Nucleus accumbens (tissue), 56 donors: ENCODE measurements at places on chromosomes 13 and 19.

GRCh38 chr19:34171539-34171876, 796 bp upstream of the LSM14A start:
- DNase-seq, result no peak

DNA sequence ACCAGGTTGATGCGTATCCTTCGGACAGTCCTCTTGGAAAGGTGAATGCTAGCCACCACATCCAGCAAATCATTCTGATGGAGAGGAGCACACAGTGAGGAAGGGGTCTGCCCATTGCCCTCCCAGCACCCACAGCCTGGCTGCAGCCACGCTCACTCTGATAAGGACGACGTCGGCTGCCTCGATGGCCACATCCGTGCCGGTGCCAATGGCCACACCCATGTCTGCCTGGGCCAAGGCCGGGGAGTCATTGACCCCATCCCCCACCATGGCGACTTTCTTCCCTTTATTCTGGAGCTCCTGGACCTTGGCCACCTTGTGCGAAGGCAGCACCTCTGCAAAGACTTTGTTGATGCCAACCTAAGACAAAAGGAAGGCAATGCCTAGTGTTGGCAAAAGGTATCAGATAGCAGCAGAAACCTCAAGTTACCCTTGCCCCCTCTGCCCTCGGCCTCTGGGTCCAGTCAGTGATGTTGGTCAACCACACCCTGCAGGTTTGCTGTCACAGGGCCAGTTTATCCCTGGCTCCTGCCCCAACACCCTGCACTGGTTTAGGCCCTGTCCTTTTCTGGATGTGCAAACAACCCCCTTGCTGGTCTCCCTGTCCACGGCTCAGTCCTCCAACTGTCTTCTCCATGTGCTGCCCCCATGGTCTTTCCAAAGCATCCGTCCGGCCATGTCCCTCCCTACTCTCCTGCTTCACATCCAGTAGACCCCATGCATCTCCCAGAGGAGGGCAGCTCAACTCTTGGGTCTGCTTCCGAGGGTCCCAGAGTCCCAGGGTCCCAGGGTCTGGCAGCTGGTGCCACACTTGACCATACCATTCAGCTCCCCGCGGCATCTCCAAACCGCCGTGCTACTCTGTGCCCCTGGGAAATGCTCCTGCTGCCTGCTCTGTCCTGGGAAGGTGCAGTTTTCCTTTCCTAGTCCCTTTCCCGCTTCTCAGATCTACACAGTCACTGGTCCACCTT, 73.6 kb downstream of the ATP7B start:
- no peak for DNase-seq

GRCh38 chr19:53812335-53812734, 11.8 kb downstream of the NLRP12 start:
- no peak for DNase-seq

DNA sequence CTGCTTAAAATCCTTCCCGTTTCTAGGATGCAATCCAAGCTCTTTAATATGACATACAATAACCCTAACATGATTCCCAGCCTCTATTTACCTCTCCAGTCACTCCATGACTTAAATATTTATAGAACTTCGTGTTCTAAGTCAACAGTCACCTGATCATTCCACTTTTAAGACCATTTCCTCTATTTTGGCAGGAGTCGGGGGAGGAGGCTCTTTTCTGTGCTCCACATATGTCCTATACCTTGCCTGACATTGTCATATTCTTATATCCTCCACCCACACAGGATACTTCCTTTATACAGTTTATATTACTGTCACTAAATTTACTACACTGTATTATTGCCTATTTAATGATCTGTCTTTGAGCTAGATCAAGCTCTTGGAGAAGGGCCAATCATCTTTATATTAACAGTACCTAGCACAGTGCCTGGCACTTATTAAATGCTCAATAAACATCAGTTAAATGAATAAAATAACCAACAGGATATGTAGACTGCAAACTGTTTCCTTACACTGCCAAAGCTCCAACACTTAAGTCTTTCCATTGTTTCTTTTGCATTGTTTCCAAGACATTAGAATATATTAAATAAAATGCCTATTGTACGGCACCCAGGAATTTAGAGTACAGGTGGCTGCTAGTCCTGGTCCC, 2.7 kb downstream of the ARGLU1 start:
- DNase-seq, result no peak

- DNase-seq, result no peak
Measured at GRCh38 chr13:80256352-80256932, 84.5 kb downstream of the SPRY2 start.

- no peak for DNase-seq
Measured at GRCh38 chr19:35773020-35773806, 2.2 kb upstream of the ARHGAP33 start.

- no peak for DNase-seq
Measured at GRCh38 chr13:23754506-23754905, 134.7 kb downstream of the MIPEP start.

DNA sequence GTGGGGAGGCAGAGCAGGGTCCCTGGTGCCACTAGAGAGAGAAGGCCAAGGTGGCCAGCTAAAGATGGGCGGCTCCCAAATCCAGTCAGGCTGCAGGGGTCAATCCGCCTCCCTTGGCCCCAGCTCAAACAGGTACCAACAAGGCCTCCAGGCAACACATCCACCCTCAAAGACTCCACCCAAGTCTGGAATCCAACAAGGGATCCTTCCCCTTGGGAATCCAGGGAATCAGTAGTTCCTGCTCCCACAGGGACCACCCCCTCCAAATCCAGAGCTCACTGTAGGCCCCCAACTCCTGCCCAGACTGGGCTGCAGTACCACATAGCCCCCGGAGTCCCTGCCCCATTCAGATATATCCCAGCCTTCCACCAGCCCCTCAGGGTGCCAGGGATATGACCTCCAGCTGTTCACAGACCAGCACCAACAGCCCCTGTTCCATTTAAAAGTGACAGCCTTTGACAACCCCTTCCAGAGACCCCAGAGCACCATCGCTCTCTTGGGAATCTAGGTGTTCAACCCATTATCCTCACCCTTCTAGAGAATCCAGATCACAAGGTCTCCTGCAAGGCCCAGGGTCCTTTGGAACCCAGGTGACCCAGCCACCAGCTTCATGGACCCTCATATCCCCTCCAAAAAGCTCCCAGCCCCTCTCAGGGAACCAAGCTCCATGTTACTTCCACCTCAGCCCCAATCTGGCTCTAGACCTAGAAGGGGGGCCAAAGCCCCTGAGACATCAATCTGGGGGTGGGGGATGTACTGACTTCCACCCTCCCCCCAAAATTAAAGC, 3.2 kb downstream of the ERF start:
- no peak for DNase-seq

- DNase-seq, result no peak
Measured at GRCh38 chr19:41844601-41845000, at the start of gene LYPD4. LYPD4 (minus strand) TSS chr19:41844683; CDS start chr19:41839285, 5,398 bp downstream.

DNA sequence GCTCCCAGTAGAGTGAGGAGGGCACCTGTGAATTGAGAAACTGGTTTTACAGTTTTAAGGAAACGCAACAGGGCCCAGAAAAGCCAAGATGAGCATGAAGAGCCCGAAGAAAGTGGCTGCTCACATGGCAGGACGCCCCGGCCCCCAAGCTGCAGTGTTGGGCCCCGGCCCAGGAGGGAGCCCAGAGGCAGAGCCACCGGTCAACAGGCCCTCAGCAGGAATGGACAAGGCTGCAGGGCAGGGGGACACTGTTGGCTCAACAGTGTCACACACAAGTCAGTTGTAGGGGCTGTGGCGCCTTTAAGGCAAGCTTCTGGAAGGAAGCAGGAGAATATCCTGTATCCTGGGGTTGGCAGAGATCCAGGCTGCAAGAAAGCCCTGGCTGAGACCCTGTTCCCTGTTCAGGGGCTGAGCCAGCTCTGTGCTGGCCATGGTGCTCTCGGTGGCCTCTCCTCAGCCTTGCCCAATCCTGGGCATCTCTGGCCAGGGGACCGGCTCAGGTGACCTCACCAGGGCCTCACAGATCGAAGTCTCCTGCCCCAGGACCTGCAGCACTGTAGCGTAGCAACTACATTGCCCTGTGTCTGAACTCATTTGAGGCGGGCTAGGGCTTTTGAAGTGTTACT, 28.0 kb downstream of the UPF1 start:
- DNase-seq, result no peak

GRCh38 chr13:64546371-64546770, 2683.8 kb downstream of the PCDH9 start:
- DNase-seq, result no peak

DNA sequence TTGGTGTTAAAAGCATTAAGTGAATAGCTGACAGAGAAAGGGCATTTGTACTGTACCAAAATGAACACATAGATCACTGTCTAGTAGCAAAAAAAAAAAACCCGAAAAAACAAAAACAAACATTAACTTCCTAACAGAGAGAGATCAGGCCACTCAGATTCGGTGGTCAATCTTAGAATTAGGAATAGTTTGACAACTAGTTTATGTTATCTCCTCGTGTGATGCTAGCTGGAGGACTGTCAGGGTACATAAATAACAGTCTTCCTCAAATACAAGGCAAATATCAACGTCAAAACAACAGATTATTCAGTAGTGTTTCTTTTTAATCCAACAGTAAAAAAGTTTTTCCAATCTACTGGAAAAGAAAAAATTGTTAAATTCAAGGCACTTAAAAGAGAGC, 1.7 kb downstream of the ZMYM5 start:
- no peak for DNase-seq
